A549 (cell line): ENCODE measurements at places on chromosomes 4 and X. TPM values are rescaled to one million over a fixed set of nuclear protein-coding genes. Genes with fewer than 3 reads are reported as not detected.

ARMCX4 gene
- 1.2 to 2.0 TPM (median 1.6 TPM) in 3 replicates for polyA plus RNA-seq

TMEM165 gene
- polyA plus RNA-seq: 43.6 to 54.4 TPM (median 52.6 TPM) in 3 replicates

NPY5R gene
- polyA plus RNA-seq: not detected in 3 replicates

RNF113A gene
- 17.8 to 18.6 TPM (median 18.4 TPM) in 3 replicates for polyA plus RNA-seq

CDX4 gene
- not detected in 3 replicates for polyA plus RNA-seq

BEND4 gene
- polyA plus RNA-seq: not detected in 3 replicates

LDB2 gene
- not detected in 3 replicates for polyA plus RNA-seq

- DNase-seq: no peak
Observed at GRCh38 chrX:45765767-45766166, 565.1 kb upstream of the DIPK2B start.

DNA sequence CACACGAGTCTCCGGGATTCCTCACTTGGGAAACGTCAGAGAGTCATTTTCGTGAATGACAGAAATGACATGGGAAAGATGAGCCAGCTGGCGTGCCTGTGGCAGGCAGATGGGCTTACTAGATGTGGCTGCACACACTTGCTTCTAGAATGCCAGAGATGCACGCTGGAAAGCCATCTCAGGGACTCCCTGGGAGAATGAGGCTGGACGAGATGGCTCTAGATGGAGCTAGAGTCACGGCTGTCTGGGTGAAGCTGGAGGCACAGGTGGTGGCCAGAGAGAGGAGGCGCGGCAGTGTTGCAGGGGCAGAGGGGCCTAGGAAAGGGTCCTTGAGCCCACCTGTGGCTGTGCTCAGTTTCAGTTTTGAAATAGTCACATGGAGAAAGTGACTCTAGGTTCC is 26.0 kb downstream of the TKTL1 start:
- DNase-seq: no peak

GRCh38 chr4:7426525-7427171 is 8.1 kb downstream of the PSAPL1 start:
- DNase-seq: no peak

DNA sequence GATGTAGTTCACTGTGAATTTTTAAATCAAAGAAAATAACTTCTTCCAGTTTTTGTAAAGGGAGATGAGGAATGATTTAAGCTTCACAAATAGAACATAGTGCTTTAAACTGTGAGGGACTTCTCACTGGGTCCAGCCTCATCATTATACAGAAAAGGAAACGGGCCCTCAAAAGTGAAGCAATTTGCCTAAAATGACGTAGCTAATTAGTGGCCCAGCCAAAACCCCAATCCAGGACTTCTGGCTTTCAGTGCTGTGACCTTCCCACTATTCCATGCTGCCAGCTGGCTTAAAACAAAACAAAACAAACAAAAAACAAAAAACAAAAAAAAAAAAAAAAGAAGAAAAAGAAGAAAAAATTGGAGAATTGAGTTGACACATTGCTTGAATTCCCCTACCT is 45.0 kb upstream of the STOX2 start:
- DNase-seq: no peak

- DNase-seq: no peak
Observed at GRCh38 chr4:15653864-15654592, 1.1 kb downstream of the FBXL5 start.

- DNase-seq: no peak
Observed at GRCh38 chr4:19455850-19456602, 795.7 kb upstream of the SLIT2 start.

GRCh38 chr4:182062458-182062857 is 180.7 kb upstream of the TENM3 start:
- DNase-seq: no peak

- DNase-seq: no peak
Observed at GRCh38 chrX:153190381-153190780, 11.3 kb downstream of the MAGEA1 start.

DNA sequence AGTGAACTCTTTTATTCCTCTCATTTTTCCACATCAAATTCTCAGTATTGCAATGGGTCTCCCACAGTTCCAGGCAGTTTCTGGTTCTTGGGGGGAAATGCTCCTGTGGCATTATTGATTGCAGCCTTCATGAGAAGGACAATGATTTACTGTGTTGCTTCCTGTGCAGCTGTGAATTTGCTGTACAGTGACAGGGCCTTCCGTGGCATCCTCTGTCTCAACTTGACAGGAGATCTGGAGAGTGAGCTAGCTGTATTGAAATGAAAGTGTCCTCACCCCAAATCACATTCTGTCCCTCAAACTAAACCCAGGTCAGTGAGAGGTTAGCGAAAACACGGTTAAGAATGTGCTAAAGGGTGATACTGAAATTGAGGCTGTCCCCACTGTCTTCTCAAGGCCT is 77.1 kb upstream of the ATOH1 start:
- no peak for DNase-seq

DNA sequence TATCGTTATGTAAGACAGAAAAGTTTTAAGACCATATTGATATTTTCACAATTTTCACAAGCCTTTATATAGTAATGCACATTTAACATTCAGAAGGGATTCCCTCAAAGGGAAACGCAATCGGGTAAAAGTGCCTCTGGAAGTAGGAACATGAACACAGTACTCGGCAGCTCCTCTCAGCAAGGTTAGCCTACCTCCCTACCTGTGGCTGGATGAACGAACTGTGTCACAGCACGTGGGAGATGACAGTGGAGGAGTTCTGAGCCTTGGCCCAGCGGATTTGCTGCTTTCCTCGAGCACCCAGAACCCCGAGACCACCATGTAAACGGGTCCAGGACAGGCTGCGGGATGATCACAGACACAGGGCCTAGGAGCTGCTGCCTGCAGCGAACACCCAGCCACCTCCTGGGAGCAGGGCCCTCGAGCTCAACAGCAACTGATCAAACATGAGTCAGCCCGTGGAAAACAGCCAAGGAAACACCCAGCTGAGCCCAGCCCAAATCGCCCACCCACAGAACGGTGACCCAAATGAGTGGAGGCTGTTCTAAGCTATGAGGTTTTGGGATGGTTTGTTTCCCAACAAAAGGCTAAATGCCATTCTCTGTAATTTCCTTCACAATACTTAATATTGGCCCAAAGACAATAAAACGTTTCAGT is 30.4 kb downstream of the FAT1 start:
- DNase-seq: peak; percentile 72

DNA sequence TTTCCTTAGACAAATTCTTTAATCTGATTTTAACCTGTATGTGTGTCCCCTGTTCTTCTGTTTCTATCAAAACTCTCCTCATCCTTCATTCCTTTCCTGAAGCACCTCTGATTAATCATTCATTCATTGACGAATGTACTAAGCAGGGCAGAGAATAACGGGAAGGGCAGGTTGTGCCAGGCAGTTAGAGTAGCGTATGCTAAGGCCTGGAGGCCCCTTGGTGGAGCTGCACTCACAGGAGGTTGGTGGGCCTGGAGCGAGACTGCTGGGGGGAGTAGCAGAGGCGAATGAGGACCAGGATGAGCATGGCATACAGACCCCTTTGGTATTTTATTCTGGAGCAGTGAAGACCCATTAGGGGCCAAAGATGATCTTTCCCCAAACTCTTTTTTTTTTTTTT is 22.5 kb downstream of the PTTG2 start:
- no peak for DNase-seq
